T-helper 1 cell (primary cell): ENCODE measurements at places on chromosomes 16 and 17.

DNA sequence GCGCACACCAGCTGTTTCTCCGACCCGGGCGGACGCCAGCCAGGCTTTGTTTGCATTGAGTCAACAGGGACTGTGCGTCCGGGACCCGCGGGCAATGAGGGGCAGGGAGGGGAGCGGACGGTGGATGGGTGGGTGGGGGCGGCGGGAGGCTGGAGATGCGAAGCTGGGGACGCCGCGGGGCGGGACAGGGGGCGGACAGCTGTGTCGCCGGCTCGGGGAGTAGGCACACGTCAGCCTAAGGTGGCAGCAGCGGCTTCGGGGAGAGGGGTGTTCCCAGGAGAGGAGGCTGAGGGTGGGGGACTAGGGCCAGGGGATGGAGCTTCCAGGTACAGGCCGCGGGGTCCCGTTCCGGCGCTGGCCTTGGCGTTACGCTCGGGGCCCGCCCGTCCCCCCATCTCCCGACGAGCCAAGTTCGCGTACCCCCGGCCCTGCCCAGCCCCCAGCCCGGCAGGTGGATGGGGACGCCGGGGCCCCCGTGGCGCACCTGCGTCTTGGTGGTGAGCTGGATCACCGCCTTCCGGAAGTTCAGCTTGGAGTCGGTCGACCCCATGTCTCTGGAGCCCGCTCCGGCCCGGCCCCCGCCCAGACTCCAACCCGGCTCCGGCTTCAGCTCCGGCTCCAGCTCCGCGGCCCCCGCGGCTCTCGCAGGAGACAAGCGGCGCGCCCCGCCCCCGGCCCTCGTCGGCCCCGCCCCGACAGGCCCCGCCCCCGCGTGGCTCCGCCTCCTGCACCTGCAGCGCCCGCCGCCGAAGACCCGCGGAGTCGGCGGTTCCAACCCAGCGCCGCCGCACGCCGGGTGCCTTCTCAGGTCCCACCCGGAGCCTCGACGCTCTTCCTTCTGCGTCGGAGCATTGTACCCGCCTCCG is at the start of gene HID1:
HID1 (minus strand) TSS at position 653 of the 866 bp plus-strand sequence; CDS start at position 550, 103 bp downstream.
- peak; percentile 82 for DNase-seq

- DNase-seq = no peak
These were observed 450.0 kb downstream of the NPIPA7 start for GRCh38 chr16:16828913-16829398.

DNA sequence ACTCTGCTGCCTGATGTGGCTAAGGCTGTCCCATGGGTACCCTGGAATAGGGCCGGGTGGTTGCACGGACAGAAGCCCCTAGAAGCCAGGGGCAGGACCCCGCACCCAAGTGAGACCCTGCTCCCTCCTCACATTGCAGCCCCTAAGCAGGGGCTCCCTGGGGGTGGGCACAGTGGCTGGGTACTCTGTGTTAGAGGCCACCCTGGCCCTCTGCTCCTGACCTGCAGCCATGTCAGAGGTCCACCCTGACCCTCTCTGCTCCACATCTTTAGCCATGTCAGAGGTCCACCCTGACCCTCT is 2.1 kb downstream of the CBFA2T3 start:
- DNase-seq = no peak

DNA sequence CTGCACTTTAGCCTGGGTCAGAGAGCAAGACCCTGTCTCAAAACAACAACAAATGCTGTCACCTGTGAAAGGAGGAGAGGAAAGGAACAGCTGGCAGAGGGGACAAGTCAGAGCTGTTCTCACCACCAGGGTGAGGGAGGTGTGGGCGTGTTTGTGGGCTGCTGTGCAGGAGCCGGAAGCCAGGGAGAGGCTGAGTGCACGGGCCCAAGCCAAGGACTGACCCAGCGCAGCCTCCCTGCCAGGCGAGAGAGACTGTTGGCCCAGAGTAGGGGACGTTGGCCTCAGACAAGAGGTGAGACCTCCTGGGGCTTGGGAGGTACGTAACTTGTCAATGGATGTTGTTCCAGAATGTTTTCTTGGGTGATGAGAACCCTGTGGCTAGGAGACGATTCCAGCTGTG is 10.7 kb downstream of the SPNS2 start:
- DNase-seq = no peak

DNA sequence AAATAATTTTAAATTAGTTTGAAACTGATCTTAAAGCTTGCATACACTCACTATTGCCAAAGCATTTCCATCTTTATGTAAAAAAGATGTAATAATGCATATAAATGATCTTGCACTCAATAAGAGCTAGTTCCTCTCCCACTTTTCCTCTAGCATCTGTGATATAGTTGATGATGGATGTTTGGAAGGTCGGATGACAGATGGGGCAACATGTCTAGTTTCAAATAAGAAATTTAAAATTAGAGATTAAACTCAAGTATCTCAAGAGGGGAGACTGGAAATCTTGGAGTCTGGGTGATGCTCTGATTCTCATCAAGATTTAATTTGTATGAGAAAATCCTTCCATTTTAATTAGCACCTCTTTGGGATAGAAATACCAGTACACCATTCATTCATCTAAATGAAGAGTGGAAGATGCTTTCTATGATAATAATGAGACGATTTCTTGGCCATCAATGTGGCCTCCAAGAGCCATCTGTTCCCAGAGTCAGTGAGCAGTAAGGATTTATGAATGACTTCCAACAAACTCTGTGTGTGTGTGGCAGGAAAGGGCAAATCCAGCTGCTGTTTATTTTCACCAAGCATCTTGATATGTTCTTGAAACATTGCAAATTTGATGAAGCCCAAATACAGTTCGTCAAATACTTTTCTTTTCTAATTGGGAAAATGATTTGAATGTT is 616.3 kb upstream of the CDH8 start:
- no peak for DNase-seq

- no peak for DNase-seq
These were observed 533.8 kb upstream of the CDH5 start for GRCh38 chr16:65832679-65833078.

DNA sequence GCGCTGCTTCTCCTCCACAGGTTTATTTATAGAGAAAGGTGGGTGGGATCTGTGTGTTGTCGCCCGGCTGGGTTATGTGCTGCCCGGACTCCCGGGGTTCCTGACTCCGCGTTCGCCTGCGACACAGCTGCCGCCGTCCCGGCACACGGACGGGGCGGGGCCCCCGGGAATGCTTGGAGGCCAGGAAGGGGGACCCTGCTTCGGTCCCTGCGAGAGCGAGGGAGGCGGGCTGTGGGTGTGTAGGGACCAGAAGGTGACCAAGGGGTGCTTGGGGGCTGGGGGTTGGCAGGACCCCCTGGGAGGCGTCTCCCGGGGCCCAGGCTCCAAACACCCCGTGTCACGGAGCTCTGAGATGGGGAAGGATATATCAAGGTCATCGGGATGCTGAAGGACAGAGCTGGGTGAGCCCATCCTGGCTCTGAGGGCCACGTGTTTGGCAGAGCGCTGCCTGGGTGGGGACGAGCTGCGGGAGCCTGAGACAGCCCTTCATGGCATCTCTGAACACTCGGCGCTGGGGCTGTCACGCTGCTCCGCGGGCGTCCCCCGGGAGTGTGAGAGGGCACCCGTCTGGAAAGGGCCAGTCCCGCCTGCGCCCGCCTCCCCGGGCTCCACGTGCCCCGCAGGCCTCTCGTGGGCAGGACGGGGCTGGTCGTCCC is 4.2 kb downstream of the CACNA1H start:
- DNase-seq = no peak
